ENCODE measurements at places on chromosomes 12 and 14. TPM values are rescaled to one million over a fixed set of nuclear protein-coding genes. Genes with fewer than 3 reads are reported as not detected.
A peak's percentile ranks its signal among the peaks of the same experiment; 100 is the strongest.

DNA sequence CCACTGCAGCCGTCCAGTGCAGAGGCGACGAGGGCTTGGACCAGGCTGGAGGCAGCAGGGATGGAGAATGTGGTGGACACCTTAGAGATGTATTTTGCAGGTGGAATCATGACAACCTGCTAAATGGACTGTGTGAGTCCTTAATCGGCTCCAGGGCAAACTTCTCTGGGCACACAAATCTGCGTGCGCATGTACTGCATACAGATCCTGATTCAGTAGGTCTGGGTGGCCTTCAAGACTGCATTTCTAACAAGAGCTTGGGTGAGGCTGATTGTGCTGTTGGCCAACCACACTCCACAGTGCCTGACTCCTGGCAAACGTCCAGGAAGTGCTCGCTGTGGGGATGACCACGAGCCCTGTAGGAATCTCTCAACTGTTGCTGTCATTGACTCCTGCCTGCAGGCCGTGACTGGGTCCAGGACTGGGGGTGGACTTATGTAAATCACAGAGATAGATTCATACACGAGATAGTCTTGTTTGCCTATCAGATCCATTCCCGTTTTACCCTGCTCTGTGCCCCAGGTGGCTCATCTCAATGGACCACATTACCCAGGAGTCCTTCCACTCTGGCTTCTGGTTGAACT is 27.2 kb downstream of the JDP2 start:
- H3K27me3 ChIP-seq = no peaks in the 10 kb centered on the region
- no peak for DNase-seq
- peaks cover 83% of the 10 kb centered on the region for H3K4me1 ChIP-seq

The ALDH1L2 gene
- total RNA-seq = 2.4 TPM

DNA sequence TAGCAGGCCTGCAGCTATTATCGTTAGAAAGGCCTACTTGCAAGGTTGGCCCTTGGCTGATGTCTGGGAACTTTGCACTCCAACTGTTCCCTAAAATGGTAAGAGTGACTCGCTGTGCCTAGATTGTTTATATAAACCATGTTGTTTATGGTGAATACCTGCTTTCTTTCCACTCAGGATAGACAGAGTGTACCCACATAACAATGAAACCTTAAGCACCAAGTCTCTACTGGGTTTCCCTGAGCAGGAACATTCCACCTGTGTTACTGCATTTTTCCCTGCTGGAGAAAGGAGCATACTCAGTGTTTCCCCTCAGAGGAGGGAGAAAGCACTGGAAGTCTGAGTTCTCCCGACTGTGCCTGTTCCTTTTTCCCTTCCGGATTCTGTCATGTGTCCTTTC is 32.8 kb downstream of the ERP29 start:
- H3K27me3 ChIP-seq = no peaks in the 10 kb centered on the region
- H3K4me3 ChIP-seq = no peak overlapping the region
- no peaks in the 10 kb centered on the region for H3K4me1 ChIP-seq
- no peak for DNase-seq

DNA sequence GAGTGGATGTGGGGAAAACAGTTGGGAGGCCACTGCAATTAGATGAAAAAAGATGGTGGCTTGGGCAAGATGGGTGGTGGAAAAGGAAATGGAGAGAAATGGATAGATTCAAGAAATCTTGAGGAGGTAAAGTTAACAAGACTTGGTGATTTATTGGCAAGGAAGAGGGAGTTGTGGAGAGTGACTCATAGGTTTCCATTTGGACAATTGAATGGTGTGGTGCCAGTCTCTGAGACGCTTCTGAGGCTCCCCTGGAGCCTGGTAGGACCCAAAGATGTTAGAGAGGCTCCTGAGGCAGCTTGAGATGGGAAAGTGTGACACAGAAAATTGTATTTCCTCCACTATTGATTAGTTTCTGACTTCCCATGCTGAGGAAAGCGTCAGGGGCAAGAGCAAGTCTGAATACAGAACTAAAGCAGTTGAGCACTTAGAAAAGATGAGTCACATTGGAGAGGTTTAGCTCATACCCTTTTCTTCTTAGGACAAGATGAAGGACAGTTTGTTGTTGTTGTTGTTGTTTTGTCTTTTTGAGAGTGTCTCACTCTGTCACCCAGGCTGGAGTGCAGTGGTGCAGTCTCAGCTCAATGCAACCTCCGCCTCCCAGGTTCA is 4.5 kb downstream of the PRPF40B start:
- no peak for DNase-seq
- no peak overlapping the region for H3K4me3 ChIP-seq
- H3K27ac ChIP-seq = no peak overlapping the region
- H3K4me1 ChIP-seq = peaks cover 7% of the 10 kb centered on the region

DNA sequence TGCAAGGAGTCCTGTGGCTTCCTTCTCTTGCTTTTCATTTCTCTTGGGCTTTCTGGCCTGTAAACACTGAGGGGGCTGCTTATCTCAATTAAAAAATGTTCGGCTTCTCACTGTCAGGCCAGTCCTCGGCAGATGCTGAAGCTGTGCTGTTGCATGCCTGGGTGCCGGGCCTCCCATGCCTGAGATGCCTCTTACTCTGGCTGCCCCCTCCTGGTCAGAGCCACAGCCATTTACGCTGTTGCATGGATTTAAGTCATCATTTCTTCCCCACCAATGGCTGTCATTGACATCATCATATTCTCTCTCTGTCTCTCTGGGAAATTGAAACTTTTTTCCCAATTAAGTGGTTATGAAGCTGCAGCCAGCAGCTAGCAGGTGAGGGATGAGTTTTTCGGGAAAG is 53.7 kb downstream of the FOXN4 start:
- DNase-seq = no peak
- H3K4me3 ChIP-seq = no peak overlapping the region
- no peaks in the 10 kb centered on the region for H3K27me3 ChIP-seq
- H3K27ac ChIP-seq = no peak overlapping the region
- H3K4me1 ChIP-seq = peaks cover 11% of the 10 kb centered on the region

The KLRD1 gene
- total RNA-seq = 0.81 TPM

The TCL1B gene
- not detected for total RNA-seq

The LHX5 gene
- total RNA-seq = not detected

GRCh38 chr12:27553941-27554340 is 29.9 kb downstream of the PPFIBP1 start:
- no peaks in the 10 kb centered on the region for H3K36me3 ChIP-seq
- H3K27me3 ChIP-seq = no peaks in the 10 kb centered on the region
- no peak overlapping the region for H3K4me3 ChIP-seq
- no peak for DNase-seq

GRCh38 chr14:50791201-50791600 is 39.8 kb downstream of the NIN start:
- H3K27me3 ChIP-seq = no peaks in the 10 kb centered on the region
- H3K36me3 ChIP-seq = peaks cover 6% of the 10 kb centered on the region
- no peak overlapping the region for H3K27ac ChIP-seq
- no peak for DNase-seq
- peaks cover 35% of the 10 kb centered on the region for H3K4me1 ChIP-seq
- no peak overlapping the region for H3K4me3 ChIP-seq

The IFI27 gene
- total RNA-seq = 6.1 TPM

- DNase-seq = no peak
- H3K36me3 ChIP-seq = peaks cover 61% of the 10 kb centered on the region
- no peaks in the 10 kb centered on the region for H3K4me1 ChIP-seq
- H3K27ac ChIP-seq = no peak overlapping the region
Measured at GRCh38 chr12:9662488-9662887, 7.0 kb upstream of the CLEC2D start.

The SLC2A14 gene
- total RNA-seq = 4.9 TPM

The COX6A1 gene
- 230 TPM for total RNA-seq

GRCh38 chr14:99572173-99572999 is 31.6 kb downstream of the CCDC85C start:
- no peak for DNase-seq
- peaks cover 97% of the 10 kb centered on the region for H3K4me1 ChIP-seq
- no peaks in the 10 kb centered on the region for H3K36me3 ChIP-seq

GRCh38 chr12:78430551-78430950 is 434.0 kb upstream of the SYT1 start:
- no peaks in the 10 kb centered on the region for H3K36me3 ChIP-seq
- H3K4me1 ChIP-seq = peaks cover 9% of the 10 kb centered on the region
- peak overlapping the region; percentile 19 for H3K27ac ChIP-seq
- no peak overlapping the region for H3K4me3 ChIP-seq

- DNase-seq = no peak
- no peaks in the 10 kb centered on the region for H3K27me3 ChIP-seq
- no peaks in the 10 kb centered on the region for H3K4me1 ChIP-seq
- no peaks in the 10 kb centered on the region for H3K36me3 ChIP-seq
- H3K4me3 ChIP-seq = no peak overlapping the region
Measured at GRCh38 chr14:34673702-34674101, 40.7 kb downstream of the CFL2 start.

DNA sequence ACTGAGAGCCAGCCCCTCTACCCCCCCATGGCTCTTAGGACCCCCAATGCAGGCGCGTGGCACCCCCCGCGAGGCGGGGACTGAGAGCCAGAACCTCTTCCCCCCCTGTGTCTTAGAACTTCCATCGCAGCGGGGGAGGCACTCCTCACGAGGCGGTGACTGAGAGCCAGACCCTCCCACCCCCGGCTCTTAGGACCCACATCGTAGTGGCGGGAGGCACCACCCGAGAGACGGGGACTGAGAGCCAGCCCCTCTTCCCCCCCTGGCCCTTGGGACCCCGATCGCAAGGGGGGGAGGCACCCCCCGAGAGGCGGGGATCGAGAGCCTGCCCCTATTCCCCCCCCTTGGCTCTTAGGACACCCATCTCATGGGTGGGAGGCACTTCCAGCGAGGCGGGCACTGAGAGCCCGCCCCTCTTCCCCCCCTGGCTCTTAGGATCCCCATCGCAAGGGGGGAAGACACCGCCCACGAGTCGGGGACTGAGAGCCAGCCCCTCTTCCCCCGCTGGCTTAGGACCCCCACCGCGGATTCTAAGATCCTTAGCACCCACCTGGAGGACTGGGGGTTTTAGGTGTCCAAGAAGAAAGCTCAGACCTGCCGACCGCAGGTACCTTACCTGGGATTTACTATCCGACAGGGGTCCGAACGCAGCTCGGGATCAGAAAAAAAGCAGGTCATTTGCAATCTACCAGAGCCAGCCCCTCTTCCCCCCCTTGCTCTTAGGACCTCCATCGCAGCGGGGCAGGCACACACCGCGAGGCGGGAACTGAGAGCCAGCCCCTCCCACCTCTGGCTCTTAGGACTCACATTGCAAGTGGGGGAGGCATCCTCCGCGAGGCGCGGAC is 44.9 kb downstream of the DDX11 start:
- peaks cover 18% of the 10 kb centered on the region for H3K27me3 ChIP-seq
- no peaks in the 10 kb centered on the region for H3K36me3 ChIP-seq
- H3K27ac ChIP-seq = no peak overlapping the region

The VWF gene
- total RNA-seq = 0.24 TPM

The RPL6 gene
- total RNA-seq = 1,717 TPM

The PLEKHD1 gene
- total RNA-seq = 0.20 TPM

- peaks cover 10% of the 10 kb centered on the region for H3K36me3 ChIP-seq
- DNase-seq = no peak
- H3K4me3 ChIP-seq = no peak overlapping the region
- no peak overlapping the region for H3K27ac ChIP-seq
Measured at GRCh38 chr12:111353603-111354295, 15.1 kb downstream of the PHETA1 start.

GRCh38 chr12:106115440-106115839 is 23.3 kb downstream of the NUAK1 start:
- H3K36me3 ChIP-seq = no peaks in the 10 kb centered on the region
- peaks cover 63% of the 10 kb centered on the region for H3K4me1 ChIP-seq
- no peak for DNase-seq
- no peak overlapping the region for H3K4me3 ChIP-seq
- no peaks in the 10 kb centered on the region for H3K27me3 ChIP-seq

DNA sequence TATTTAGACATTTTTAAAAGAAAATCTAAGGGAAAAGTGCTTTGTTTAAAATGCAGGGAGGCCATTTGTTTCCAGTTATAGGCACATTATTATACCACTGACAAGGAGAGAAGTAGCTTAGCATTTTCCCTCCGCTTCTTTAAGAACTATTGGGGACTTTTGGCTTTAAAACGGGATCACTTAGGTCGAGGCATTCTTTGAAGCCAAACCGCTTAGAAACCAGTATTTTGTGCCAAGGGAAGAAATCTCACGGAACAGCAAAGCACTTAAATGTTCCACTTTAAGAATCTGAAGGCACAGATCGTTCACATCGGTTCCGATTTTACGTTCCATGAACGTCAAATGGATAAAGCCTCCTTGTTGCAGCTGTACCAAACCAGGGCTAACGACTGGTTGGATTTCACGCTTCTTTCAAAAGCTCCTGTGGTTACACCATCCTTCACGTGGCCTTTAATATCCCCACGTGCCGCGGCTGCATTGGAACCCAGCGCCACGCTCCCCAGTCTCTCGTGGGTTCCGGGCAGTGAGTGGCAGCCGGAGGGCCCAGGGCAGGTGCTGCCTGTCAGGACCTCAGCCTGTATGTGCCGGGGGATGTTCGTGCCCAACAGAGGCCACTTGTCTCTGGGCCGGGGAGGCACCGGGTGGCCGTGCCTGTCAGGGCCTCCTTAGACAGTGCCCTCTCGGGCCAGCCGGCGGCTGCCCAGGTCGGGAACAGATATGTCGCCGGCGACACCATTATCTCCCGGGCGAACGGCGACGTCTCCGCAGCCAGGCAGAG is 195.4 kb downstream of the KIF26A start:
- H3K27me3 ChIP-seq = peaks cover 26% of the 10 kb centered on the region
- H3K4me3 ChIP-seq = no peak overlapping the region
- no peak overlapping the region for H3K27ac ChIP-seq
- no peaks in the 10 kb centered on the region for H3K36me3 ChIP-seq
- H3K4me1 ChIP-seq = no peaks in the 10 kb centered on the region

- no peaks in the 10 kb centered on the region for H3K36me3 ChIP-seq
- no peak for DNase-seq
- no peak overlapping the region for H3K4me3 ChIP-seq
- no peak overlapping the region for H3K27ac ChIP-seq
Measured at GRCh38 chr12:124774054-124774461, 89.6 kb downstream of the SCARB1 start.

The SLCO1A2 gene
- total RNA-seq = 3.9 TPM

- no peaks in the 10 kb centered on the region for H3K27me3 ChIP-seq
- DNase-seq = no peak
- H3K27ac ChIP-seq = peak overlapping the region; percentile 66
- H3K36me3 ChIP-seq = peaks cover 10% of the 10 kb centered on the region
- peaks cover 31% of the 10 kb centered on the region for H3K4me1 ChIP-seq
Measured at GRCh38 chr12:75389706-75390105, 1.2 kb upstream of the GLIPR1L2 start.

- peaks cover 4% of the 10 kb centered on the region for H3K4me1 ChIP-seq
- DNase-seq = no peak
- no peak overlapping the region for H3K4me3 ChIP-seq
Measured at GRCh38 chr12:130185455-130186391, 23.5 kb downstream of the FZD10 start.

- no peaks in the 10 kb centered on the region for H3K27me3 ChIP-seq
- H3K4me1 ChIP-seq = peaks cover 10% of the 10 kb centered on the region
- no peak for DNase-seq
- peaks cover 8% of the 10 kb centered on the region for H3K36me3 ChIP-seq
Measured at GRCh38 chr12:2940564-2940963, 18.6 kb upstream of the TEAD4 start.

DNA sequence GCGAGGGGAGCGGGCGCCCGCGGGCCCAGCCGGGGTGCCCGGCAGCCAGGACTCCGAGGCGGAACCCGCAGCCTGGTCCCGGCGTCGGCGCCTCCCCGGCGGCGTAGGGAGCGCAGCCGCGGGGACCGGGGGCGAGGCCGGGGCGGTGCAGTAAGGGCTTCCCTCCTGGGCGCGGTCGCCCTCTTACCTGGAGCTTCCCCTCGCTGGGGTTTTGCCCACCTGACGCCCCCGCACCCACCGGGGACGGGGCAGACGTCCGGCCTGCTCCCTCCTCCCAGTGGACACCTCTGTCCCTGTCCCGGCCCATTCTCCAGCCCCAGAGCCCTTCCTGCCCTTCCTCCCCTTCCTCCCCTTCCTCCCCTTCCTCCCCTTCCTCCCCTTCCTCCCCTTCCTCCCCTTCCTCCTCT is 413 bp upstream of the TUBA1C start:
- H3K27ac ChIP-seq = peak overlapping the region; percentile 73
- no peaks in the 10 kb centered on the region for H3K27me3 ChIP-seq
- DNase-seq = peak; percentile 34
- H3K36me3 ChIP-seq = peaks cover 10% of the 10 kb centered on the region
- peak overlapping the region; percentile 87 for H3K4me3 ChIP-seq
- peaks cover 17% of the 10 kb centered on the region for H3K4me1 ChIP-seq
